Head of caudate nucleus (tissue), 42 donors: ENCODE measurements at places on chromosomes 7 and 10.

DNA sequence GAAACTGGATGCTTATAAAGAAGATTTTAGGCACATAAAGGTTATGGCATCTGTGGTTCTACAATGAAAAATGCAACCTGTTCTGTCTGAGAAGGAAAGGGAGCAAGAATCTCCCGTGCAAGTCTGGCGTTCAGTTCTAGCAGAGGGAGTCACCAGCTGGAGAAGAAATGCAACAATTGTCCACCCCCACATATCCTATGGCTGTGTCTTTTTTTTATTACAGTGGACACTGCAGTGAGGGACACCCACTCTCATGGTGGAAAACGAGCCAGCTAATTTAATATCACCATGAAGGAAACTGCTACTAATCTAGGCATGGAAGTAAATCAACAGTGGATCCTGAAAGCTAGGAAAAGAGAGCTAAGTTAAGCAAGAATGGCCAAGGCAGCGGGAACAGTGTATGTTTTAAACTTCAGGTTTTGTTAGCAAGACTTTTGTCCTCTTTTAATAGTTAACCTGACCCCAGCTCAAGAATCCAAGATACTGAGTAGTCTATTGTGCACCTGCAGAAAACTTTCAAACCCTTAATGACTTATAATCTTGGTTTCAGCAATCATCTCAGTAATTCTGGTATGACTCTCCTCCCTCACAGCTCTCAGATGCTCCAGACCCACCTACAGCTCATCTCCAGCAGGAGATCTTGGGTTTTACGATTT lies 149.3 kb downstream of the FGFR2 start:
- no peak for DNase-seq

DNA sequence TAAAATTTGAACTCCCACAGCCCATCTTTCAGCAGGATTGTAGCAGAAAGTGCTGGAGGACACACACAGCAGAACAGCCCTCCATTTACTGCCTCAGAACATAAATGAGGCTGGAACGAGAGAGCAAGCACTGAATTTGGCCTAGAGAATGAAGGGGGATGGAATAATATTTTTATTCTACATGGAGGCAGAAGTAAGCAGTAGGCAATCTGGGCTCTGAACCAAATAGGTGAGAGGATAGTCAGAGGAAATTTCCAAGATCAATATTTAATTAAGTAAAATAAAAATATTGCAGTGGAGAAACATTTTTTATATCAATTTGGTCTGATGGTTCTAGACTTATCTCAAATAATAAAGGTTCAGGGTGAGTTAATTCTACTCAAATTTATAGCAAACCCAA lies 29.2 kb upstream of the TSPAN13 start:
- no peak for DNase-seq

GRCh38 chr10:78170026-78170475 lies 136.4 kb downstream of the RPS24 start:
- DNase-seq: no peak

DNA sequence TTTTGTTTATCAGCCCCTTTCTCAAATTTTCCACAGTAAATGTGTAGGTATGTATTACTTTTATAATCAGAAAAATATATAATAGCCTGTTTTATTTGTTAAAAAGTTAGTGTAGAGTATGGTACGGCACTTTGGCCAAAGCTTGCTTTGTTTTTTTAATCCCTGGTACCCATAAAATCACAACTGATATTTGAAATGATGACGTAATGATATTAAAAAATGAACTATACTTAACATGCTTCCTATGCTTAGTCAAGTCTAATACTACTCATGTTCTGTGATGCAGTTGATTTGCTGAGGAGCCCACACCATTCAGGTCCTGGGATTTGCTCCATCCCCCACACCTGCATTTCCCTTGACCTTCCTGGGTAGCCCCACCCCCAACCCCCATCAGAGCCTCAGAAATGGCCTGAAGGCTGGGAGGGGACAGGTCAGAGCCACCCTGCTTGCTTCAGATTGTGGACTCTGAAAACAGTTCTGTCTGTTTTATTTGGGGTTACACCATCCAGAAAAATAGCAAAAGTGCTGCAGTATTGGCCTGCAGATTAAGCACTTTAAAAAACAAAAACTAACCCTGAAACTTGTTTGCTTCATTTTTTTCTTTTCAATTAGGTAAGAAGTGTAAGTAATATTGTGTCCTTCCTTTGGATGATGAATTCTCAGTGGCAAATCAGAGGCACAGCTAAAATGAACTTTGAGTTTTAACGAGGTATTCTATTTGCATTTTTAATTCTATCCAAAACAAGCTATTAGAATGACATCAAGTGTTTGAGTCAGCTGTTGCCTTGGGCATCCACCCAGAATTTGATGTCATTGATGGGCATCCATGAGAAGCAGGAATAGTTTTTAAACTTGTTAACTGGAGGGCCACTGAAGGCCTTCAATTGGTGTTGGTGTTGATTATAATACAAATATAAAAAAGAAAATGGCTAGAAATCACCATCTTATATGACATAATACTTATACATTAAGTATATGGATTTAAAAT lies 23.3 kb downstream of the PLCE1 start:
- no peak for DNase-seq

DNA sequence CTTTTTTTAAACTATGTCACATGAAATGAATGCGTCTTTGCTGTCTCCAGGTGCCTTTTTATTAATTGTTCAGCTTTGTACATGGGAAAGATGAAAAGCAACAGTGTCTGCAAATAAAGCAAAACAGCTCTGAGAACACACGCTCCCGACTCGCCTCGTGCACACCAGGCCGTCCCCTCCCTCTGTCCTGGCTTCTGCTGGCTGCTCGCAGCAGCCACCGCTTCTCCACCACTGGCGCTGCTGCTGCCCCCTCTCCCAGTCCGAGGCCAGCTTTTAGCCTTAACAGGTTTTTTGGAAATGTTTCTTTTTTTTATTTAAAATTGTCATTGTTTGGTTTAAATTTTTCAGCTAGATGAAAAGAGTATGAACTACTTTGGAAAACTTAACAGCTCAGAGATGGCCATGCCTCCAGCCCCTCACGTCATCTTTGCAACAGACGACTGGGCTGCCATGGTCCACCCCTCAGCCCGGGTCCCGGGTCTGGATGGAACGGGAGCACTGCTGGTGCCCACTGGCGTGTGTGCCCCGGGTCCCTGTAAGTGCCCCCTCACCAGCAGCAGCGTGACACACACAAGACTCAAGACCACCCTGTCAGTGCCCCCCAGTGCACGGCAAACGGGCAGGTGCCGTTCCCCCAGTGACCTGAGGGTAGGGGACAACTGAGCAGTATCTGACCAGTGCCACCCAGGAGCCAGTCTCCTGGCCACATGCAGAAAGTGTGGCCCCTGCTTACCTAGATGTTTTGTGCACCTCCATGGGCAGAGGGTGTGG lies 415.6 kb upstream of the FOXK1 start:
- no peak for DNase-seq

DNA sequence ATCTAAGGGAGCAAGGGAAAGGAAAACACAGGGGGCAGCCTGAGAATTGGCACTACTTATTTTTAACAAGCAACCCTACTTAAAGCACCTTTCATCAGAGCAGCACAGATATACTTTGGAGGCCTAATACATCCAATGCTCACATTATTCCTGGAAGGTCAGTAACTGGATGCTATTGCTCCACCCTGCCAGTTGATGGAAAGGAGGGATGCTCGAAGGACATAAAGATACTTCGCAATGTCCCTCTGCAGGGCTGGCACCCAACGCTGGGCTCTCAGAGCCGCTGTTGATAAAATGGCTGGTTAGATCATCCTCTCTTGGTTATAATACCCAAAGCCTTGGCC lies 307.9 kb upstream of the AOAH start:
- DNase-seq: no peak

DNA sequence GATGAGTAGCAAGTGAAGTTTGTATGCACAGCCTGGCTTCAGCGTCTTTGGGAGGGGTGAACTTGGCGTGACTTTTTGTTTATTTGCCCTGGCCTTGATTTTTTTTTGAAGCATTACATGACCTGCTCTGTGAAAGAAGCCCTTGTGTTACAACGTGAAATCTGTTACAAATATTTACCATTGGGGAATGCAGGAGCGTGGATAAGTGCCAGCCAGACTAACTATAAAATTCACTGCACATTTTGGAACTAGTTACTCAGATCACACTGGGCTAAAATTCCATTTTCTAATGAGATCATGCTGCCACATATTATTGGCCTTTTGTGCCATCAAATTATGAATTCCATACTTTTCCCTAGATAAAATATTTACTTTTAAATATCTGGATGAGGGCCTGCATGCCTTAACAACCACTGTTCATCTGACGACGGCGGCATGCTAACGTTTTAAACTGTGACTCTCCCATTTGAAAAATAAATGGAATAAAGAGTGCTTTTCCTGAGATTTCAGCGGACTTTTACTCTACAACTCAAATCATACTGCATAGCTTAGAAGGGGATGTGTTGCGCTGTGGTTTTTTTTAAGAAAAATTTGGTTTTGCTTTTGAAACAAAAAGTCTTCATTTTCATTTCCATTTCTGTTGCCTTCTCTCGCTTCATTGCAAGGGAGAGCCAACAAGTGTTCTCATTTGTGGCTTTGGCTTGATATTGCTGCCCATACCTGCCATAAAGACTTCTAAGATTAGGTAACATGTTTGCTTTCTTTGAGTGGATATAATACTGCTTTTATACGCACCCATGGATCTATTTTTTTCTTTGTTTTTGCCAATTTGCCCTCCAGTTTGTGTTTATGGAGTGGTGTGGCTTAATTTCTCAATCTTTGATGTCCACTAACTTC lies 352.2 kb downstream of the TFEC start:
- DNase-seq: no peak

DNA sequence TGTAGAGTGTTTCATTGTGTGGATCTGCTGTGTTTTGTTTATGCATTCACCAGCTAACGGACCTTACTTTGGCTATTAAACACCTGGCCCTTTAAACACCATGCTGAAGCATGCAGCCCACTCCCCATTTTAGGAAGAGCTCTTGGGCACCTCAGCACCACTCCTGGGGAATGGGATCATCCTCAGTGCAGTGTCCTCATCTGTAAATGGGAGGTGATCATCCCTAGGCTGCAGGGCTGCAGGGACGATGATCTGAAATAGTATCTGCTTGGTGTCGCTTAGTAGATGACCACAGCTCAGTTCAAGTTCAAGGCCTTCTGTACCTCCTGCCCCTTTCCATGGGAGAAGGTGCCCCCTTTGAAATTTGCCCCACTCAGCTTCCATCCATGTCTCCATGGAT lies 229.9 kb downstream of the TCF7L2 start:
- DNase-seq: no peak

GRCh38 chr10:10826125-10826524 lies 191.5 kb upstream of the CELF2 start:
- DNase-seq: no peak

GRCh38 chr10:8233049-8233448 lies 178.6 kb downstream of the GATA3 start:
- no peak for DNase-seq

DNA sequence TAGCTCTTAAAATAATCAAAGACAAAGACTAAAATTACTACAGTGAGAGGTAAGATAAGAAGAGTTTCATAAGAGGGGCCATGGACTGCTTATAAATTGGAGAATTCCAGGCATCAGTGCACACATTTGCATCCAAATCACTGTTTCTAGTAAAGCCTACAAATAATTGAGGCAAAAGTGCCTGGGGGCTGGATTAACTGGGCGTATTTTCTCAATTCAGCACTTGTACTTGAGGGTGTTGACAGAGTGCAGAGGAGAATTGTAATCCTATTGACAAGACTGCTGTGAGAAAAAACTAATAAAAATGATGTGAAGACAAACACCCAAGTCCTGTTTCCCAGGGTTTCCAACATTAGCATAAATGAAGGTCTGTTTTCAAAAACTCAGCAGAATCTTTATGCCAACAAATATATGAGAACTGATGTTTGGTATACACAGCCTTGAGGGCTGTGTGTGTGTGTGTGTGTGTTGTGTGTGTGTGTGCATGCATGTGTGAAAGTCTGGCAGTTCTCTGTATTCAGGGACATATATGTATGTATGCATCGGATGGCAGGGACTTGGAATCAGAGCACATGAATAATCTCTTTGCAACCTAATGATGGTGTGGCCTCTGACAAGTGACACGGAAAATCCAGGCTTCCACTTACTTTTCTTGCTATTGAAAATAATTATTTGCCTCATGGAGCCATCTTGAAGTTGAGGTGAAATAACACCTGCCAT lies 182.1 kb upstream of the CDC14C start:
- no peak for DNase-seq

GRCh38 chr7:157644946-157645345 lies 308.1 kb downstream of the DNAJB6 start:
- no peak for DNase-seq

GRCh38 chr7:87354749-87355148 lies 9.3 kb downstream of the CROT start:
- DNase-seq: no peak

DNA sequence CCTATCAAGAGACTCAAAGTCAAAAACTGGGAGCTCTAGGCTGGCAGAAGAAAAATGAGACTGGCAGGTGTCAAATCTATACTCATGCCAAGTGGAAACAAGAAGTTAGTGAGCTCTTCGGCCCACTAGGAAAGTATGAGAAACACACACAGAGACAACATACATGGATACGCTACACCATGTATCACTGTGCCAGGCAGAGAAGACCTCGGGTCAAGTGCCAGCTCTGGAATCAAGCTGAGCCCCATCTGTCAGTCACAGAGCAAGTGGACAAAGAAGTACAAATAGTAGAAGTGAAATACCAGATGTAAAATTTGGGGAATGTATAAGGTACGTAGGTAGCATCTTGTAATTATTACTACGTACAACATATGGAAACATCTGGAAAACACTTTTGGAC lies 62.4 kb downstream of the FAM13C start:
- no peak for DNase-seq

GRCh38 chr7:35802102-35802466 lies 1.2 kb downstream of the SEPTIN7 start:
- no peak for DNase-seq

DNA sequence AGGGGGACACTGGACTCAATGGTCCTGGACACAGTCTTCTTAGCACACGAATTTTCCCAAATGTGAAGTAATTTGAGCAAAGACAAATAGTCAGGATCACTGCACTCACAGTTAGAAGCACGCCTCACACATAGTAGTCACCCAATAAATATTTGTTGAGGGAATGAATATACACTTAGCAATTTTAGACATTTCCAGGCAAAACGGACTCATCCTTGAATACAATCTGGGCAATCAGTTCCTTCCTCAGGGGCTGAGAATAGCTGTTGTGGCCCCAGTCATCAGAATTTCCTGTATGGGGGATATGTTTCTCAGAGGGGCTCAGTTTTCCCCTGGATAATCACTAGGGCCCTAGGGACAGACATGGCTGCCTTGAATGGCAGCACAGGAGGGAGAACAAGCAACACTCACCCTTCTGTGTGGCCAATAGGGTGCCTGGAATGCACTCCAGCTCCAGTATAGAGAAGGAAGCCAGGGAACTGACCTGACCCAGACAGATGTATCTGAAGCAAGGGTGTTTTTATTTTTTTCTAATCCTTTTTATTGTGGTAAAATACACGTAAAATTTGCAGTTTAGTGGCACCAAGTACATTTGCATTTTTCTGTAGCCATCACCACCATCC lies 282.7 kb upstream of the ZNF32 start:
- no peak for DNase-seq
